ENCODE measurements at places on chromosomes 2 and 18.

DNA sequence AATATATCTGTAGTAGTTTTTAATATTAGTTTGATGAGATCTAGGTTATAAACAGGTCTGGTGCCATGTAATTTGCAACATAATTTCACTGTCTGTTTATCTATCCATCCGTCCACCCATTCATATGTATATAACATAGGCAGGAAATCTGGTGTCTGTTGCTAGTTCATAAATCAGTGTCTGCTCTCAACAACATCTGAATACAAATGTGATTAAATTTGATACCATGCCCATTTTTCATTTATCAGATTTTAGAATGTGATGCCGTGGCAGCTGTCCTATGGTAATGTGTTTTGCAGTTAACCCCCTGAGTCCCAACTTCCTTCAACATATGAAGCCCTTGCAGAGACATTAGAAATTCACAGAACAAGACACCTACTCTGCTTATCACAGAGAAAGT is 228.4 kb downstream of the CMPK2 start:
- no peak for DNase-seq

DNA sequence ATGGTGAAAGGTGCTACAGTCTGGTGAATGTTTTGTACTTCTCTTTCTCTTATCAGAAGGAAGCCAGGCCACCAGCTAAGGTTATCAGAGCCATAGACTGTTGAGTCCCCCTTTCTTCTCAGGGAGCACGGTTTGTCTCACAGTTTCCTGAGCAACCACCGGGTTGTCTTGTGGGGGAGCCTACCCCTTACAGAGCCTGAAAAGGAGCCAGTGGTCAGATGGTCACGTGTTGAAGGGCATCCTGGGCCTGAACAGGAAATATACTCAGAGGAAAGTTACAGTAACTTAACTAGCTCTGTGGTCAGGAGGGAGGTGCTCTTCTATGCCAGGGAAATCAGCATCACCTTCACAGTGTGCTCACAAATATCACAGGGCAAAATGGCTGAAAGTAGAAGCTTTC is 11.6 kb downstream of the CD28 start:
- no peak for DNase-seq

DNA sequence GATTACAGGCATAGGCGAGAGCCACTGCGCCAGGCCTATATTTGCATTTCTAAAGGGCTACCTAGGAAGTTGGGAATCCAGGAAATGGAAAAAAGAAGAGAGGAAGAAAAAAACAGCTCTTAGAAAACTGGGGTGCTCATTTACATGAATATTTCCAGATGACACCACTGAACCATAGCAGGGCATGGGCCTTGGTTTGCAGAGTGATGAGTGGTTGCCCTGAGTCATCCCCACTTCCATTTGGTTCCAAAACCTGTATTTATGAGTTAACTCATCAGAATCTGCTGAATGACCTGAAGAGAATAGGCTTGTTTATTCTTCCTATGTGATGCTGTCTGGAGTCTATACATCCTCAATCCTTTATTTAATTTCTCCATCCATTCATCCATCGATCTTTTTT is 36.2 kb downstream of the EHD3 start:
- DNase-seq = no peak

GRCh38 chr2:44455877-44456276 is 94.1 kb downstream of the CAMKMT start:
- no peak for DNase-seq

- DNase-seq = no peak
Measured at GRCh38 chr2:173323371-173323770, 31.3 kb upstream of the CDCA7 start.

DNA sequence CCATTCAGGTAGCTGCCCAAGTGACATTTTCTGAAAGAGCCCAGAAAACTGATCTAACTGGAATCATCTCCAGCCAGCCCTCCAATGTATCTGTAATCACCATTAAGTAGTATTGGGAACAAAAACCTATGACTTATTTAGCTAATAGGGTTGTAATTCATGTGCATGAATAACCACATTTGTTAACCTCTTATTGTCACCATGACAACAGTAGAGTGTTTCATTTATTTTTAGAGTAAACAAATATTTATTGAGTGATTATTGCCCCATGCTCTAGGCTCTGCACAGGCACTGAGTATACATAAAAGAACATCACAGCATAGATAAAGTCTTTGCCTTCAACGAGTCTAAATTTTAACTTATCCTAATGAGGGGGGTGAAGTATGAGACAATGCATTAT is 265.4 kb upstream of the UBE2E3 start:
- DNase-seq = no peak

DNA sequence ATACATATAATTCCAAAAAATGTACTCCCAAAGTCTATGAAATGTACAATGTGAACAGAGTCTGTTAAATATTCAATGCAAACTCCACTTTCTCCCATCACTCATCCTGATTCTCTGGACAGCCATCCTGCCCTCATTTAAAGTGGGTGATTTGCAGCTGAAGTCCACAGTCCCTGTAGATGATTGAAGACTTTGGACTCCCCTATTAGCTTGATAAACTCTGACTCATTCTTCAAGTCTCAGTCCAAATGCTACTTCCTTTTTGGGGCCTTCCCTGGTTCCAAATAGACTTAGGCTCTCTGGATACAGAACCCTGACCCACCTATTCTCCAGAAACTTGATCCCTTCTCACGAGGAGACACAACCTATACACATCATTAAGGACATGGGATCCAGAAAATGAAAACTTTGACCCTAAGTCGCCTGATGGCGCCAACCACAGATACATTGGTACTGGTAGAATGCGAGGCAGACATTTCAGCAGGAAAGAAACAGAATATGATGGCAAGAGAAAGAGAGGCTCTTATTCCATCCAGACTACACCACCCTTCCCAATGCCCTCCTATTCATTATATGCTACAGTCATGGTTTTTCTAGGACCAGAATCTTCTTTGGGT is 122.7 kb downstream of the VIT start:
- no peak for DNase-seq
